ENCODE measurements at places on chromosomes 4 and X.

GRCh38 chr4:170721812-170722373 is 632.1 kb upstream of the AADAT start:
- no peak for DNase-seq

DNA sequence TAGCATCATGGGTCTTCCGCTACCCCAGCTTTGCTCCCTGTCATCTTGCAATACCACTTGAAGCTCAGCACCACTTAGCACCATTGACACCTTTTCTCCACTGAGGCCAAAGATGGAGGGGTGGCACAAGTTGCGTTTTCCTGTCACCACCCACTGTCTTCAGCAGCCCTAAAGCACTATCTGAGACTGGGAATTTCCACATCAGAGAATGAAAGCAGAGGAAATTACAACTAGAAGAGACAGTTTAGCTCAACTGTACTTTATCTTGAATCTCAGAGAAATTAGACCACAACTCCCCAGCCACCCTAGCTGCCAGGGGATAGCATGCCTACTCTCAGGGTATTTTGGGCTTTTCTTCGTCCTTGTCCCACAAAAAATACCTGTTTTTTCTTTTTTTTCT is 111.0 kb downstream of the DDIT4L start:
- DNase-seq: no peak

GRCh38 chrX:93585661-93586060 is 87.7 kb downstream of the NAP1L3 start:
- DNase-seq: no peak

DNA sequence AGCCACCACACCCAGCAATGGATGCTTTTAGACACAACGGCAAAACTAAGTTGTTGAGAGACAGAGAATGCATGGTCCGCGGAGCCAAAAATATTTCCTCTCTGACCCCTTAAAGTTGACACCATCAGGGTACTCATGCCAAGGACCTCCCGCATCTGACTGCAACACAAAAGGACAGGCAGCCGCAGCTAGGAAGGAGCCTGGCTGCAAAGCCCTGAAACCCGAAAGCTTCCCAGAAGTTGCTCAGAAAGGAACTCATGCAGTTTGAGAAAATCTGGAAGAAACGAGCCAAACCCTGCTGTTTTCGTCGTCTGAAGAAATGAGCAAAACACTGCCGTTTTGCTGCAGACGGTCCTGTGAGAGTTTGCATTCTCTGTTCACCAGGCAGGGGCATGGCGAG is 16.5 kb downstream of the DHRSX start:
- DNase-seq: no peak
